ENCODE measurements at places on chromosomes 6 and 20. TPM values are rescaled to one million over a fixed set of nuclear protein-coding genes. Genes with fewer than 3 reads are reported as not detected.
A peak's percentile ranks its signal among the peaks of the same experiment; 100 is the strongest.

DNA sequence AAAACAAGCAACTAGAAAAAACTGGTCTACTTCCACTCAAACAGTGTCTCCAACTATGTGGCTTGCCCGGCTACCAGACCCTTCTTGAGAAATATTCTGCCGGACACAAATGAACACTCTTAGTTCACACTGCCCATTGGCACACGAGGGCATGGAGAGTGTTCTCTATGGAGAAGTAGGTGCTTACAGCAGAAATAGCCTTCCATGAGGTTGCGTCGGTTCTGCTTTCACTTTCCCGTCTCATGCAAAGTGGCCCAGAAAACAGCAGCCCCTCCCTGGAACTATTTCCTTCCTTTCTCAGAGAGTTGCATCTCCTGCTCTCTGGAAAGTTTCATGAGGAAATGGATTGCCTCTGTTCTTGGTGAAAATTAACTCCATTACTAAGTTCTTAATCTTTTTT, 9.5 kb upstream of the HLA-DOA start:
- peak; percentile 82 for DNase-seq

DNA sequence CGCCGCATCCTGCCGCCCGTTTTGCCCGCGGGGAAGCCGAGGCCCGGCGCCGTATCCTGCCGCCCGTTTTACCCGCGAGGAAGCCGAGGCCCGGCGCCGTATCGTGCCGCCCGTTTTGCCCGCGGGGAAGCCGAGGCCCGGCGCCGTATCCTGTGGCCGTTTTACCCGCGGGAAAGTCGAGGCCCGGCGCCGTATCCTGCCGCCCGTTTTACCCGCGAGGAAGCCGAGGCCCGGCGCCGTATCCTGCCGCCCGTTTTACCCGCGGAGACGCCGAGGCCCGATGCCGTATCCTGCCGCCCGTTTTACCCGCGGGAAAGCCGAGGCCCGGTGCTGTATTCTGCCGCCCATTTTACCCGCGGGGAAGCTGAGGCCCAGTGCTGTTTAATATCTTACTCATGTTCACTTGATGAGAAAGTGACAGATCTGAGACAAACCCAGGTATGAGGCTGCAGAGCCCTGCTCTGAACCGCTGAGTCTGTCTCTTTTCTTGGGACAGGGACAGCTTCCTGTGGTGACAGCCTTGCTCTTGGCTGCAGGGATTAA, 129.4 kb downstream of the CDH26 start:
- DNase-seq, result peak; percentile 54

DNA sequence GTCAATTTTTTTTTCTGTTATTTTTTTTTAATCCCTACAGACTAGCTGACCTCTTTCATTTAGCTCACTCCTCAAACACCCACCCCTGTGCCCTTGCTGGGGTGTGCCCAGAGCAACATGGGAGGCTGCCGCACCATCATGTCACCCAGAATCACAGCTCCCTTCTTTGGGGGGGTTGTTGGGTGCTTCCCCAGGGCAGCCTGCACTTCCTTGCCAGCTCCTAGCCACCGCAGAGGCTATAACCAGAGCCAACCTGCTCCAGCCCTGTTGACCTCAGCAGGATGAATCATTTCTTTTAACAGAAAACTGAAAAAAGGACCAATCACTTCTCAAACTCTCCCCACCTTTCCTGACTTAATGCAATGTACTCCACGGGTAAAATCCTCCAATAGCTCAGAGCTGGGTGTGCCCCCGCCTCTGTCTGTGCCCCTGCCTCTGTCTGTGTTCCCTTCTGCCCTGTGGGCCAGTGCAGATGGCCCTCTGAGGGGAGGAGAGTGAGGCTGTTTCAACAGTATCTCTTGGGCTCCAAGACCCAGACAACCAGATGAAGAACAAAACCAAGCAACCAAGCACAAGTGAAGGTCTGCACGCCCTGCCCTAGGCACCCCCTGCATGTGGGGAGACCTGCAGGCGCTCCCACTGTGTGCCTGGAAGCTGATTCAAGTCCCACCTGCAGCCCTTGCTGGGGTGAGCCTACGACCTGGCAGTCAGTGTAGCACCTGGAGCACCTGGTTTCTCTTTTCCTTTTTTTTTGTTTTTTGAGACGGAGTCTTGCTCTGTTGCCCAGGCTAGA, 67.7 kb downstream of the PYGB start:
- no peak for DNase-seq

GRCh38 chr6:75070244-75070643, 135.6 kb downstream of the COL12A1 start:
- DNase-seq, result no peak

GRCh38 chr6:129419324-129419723, 290.7 kb downstream of the ARHGAP18 start:
- DNase-seq, result no peak

DNA sequence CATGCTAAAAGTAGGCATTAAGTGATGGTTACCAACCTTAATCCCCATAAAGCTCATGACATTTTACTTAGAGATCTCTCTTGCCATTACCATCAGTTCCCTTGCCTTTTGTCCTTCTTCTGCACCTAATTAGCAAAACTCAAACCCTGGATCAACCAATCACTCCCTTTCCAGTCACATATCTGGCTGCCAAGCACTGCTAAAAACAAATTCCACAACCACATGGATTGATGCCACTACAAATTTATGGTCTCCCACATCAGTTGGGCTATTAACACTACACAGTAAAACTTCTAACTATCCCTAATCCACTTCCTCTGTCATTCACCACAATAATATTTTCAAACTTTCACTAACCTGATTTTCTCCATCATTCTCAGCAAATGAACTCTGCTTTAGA, 54.3 kb upstream of the RNF146 start:
- no peak for DNase-seq

GRCh38 chr20:21225215-21225947, 77.8 kb upstream of the XRN2 start:
- no peak for DNase-seq

The OR14J1 gene
- not detected for total RNA-seq

DNA sequence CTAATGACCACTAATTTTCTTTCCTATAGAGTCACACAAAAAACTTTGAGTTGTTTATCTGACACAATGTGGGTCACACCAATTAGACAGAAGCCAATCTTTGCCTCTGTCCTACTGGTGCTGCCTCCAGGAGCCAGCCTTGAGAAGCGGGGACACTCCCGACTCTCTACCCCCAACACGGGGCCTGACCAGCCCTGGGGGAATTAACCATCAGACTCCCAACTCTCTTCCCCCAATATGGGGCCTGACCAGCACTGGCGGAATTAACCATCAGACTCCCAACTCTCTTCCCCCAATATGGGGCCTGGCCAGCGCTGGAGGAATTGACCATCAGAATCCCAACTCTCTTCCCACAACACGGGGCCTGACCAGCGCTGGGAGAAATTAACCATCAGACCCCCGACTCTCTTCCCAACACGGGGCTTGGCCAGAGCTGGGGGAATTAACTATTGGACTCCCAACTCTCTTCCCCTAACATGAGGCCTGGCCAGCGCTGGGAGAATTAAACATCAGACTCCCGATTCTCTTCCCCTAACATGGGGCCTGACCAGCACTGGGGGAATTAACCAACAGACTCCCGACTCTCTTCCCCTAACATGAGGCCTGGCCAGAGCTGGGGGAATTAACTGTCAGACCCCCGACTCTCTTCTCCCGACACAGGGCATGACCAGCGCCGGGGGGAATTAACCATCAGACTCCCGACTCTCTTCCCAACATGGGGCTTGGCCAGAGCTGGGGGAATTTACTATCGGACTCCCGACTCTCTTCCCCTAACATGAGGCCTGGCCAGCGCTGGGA, 12.5 kb downstream of the CST7 start:
- no peak for DNase-seq

The DDO gene
- 0.49 TPM for total RNA-seq

- no peak for DNase-seq
Measured at GRCh38 chr6:154590756-154591155, 80.3 kb upstream of the CNKSR3 start.

DNA sequence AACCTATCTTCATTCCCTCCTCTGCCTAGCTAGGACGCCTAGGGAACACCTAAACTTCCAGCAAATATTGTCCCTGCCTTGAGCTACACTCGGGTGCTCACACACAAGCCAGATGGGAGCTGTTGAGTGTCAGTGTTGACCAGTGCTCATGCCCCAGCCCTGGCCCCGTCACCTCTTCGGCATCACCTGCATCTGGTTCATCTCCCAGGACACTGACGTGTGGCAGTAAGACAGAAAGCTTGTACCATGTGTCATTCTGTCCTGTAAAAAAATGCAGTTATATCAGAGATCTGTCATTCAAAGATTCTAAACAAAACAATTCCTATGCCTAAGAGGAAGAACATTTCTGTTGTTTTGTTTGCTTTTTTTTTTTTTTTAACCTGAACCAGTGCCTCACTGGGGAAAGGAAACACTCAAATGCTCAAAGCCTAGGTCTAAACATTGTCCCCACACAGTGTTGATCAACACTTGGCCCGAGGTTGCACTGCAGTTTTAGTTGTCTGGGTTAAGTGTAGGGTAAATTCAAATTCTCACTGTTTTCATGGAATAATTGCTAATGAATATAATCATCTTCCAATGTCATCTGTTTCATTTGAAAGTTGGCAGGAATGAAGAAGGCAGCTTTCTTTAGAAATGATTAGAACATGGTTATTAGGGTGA, 102.7 kb upstream of the SASH1 start:
- DNase-seq, result no peak

DNA sequence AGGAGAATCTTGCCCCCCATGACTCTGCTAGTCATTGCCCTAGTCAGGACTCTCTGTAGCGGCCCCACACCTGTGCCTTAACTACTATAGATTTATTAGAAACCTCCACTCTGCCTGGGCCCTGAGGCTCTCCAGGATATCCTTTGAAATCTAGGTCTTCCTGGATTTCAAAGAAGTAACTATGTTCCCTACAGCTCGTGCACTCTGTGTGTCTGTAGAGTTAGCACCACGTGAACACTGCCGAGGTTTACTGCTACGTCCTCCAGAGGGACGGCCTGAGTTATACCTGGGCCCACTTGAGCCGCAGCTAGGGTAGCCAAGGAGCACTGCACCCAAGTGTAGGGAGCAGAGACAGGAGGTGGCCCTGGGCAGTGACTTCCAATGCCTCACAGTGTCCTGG, 19.8 kb downstream of the GLP1R start:
- no peak for DNase-seq

All from muscle of leg (tissue), 16 donors.